ENCODE measurements at places on chromosomes 2 and 18.

DNA sequence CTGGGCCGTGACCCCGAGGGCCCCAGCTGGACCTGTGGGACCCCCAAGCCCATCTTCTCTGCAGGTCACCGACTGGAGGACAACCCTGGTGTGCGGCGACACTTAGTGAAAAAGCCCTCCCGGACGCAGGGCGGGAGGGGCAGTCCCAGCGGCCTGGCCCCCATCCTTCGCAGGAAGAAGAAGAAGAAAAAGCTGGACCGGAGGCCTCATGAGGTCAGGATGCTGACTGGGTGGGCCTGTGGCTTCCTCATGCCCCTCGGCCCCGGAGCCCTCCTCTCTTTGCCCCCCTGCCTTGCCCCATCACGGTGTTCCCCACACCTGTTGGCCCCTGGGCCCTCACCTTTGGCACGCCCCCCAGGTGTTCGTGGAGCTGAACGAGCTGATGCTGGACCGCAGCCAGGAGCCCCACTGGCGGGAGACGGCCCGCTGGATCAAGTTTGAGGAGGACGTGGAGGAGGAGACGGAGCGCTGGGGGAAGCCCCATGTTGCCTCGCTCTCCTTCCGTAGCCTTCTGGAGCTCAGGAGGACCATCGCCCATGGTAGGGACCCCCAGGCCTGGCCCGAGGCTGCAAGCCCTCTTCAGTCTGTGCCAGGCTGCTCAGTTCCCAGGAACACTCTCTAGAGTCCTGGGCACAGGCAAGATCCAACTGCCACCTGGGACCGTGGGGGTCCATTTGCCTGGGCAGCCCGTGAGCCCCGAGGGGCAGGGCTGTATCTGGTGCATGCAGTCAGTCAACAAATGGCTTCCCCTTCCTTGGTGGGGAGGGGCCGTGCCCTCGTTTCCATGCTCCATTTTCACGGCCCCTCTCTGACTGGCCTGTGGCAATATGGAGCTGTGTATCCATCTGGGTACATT lies 4.7 kb downstream of the SLC4A3 start:
- H3K36me3 ChIP-seq: no peaks in the 10 kb centered on the region
- no peak overlapping the region for H3K4me3 ChIP-seq
- DNase-seq: no peak
- no peak overlapping the region for H3K27ac ChIP-seq
- peaks cover 53% of the 10 kb centered on the region for H3K27me3 ChIP-seq

GRCh38 chr2:165888171-165888570 lies 65.4 kb downstream of the TTC21B start:
- peaks cover 11% of the 10 kb centered on the region for H3K4me1 ChIP-seq
- no peak for DNase-seq
- H3K36me3 ChIP-seq: peaks cover 35% of the 10 kb centered on the region
- no peak overlapping the region for H3K4me3 ChIP-seq
- no peaks in the 10 kb centered on the region for H3K27me3 ChIP-seq
- H3K27ac ChIP-seq: no peak overlapping the region

- DNase-seq: no peak
- peaks cover 22% of the 10 kb centered on the region for H3K27me3 ChIP-seq
- no peak overlapping the region for H3K27ac ChIP-seq
Observed at GRCh38 chr2:10535703-10536102, 87.6 kb upstream of the ODC1 start.

- DNase-seq: no peak
- H3K4me3 ChIP-seq: no peak overlapping the region
- H3K27me3 ChIP-seq: no peaks in the 10 kb centered on the region
- H3K4me1 ChIP-seq: no peaks in the 10 kb centered on the region
- H3K36me3 ChIP-seq: no peaks in the 10 kb centered on the region
- no peak overlapping the region for H3K27ac ChIP-seq
Observed at GRCh38 chr18:66271962-66272361, 331.9 kb downstream of the CDH19 start.

DNA sequence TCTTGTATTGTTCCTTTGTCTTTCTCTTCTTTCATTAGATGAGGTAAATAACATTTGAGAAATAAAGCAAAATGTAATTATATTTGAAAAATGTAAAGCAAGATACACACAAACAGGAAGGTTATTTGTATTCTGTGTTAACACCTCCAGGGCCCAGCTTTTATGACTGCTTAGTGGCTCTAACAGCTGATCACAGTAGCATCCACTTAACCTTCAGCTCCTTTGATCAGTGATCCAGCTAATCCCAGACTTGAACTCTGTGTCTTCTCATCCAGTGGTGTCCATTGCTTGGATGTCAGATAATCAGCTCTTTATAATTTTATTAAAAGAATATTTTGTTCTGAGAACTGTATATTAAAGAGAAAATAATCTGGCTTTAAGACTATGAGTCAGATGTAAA lies 44.5 kb downstream of the PSMD14 start:
- H3K36me3 ChIP-seq: peaks cover 32% of the 10 kb centered on the region
- no peaks in the 10 kb centered on the region for H3K27me3 ChIP-seq
- peaks cover 42% of the 10 kb centered on the region for H3K4me1 ChIP-seq

DNA sequence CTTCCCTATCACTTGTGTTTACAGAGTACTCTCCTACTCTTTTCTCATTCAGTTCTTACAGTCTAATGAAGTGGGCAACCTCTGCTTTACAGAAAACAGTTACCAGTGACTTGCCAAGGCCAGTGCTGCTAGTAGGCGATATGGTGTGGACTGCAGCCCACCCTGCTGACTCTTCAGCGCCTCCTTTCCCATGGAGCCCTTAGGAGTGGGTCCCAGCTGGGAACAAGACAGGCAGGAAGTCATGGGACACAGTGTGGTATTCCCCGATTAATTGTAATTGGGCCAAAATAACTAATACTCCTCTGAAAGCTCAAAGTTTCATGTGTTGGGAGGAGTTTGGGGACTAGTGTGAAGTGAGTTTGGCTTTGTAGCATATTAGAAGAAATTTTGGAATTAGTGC lies 120.1 kb upstream of the EML6 start:
- no peaks in the 10 kb centered on the region for H3K27me3 ChIP-seq
- no peak overlapping the region for H3K27ac ChIP-seq
- peaks cover 39% of the 10 kb centered on the region for H3K36me3 ChIP-seq
- DNase-seq: no peak
- no peak overlapping the region for H3K4me3 ChIP-seq
- H3K4me1 ChIP-seq: peaks cover 84% of the 10 kb centered on the region

DNA sequence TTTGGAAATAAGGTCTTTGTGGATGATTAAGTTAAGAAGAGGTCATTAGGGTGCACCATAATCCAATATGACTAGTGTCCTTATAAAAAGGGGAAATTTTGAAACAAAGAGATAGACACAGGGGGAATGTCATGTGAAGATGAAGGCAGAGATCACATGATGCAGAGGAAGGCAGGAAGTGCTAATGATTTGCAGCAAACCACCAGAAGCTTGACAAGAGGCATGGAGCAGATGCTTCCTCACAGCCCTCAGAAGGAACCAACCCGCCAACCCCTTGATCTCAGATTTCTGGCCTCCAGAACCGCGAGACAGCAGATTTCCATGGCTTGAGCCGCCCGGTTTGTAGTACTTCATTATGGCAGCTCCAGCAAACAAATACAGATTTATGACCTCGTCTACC lies 17.4 kb upstream of the SMARCAL1 start:
- DNase-seq: no peak
- no peaks in the 10 kb centered on the region for H3K36me3 ChIP-seq
- no peak overlapping the region for H3K27ac ChIP-seq
- H3K4me3 ChIP-seq: no peak overlapping the region
- peaks cover 29% of the 10 kb centered on the region for H3K27me3 ChIP-seq
- H3K4me1 ChIP-seq: no peaks in the 10 kb centered on the region

GRCh38 chr2:25085761-25086560 lies 44.1 kb downstream of the EFR3B start:
- no peaks in the 10 kb centered on the region for H3K36me3 ChIP-seq
- H3K27ac ChIP-seq: no peak overlapping the region
- H3K4me3 ChIP-seq: no peak overlapping the region
- H3K4me1 ChIP-seq: no peaks in the 10 kb centered on the region

GRCh38 chr18:67117804-67118203 lies 398.7 kb downstream of the DSEL start:
- H3K4me1 ChIP-seq: no peaks in the 10 kb centered on the region
- H3K36me3 ChIP-seq: no peaks in the 10 kb centered on the region
- no peak overlapping the region for H3K27ac ChIP-seq
- peaks cover 5% of the 10 kb centered on the region for H3K27me3 ChIP-seq
- H3K4me3 ChIP-seq: no peak overlapping the region
- DNase-seq: no peak

DNA sequence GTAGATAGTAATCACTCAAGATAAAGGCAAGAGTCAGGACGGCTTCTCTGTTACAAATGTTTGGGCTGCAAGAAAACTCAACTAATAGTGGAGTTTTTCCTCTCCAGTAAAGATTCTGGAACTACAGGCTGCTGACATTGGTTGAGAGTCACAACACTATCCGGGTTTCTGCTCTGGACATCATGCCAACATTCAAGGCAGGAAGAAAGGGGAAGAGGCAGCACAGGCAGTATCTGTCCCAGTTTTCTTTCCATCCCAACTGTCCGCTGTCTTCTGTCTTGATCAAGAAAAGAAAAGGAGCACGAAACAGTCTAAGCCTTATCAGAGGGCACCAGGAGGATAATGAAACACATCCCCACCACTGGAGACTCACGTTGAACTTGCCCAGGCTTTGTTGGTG lies 132.1 kb downstream of the MAIP1 start:
- H3K27me3 ChIP-seq: peaks cover 9% of the 10 kb centered on the region
- H3K4me3 ChIP-seq: no peak overlapping the region

- H3K27ac ChIP-seq: no peak overlapping the region
- DNase-seq: no peak
- H3K4me1 ChIP-seq: peaks cover 13% of the 10 kb centered on the region
- H3K4me3 ChIP-seq: peak overlapping the region; percentile 51
- peaks cover 7% of the 10 kb centered on the region for H3K27me3 ChIP-seq
Observed at GRCh38 chr2:202091476-202091875, 18.4 kb downstream of the KIAA2012 start.

DNA sequence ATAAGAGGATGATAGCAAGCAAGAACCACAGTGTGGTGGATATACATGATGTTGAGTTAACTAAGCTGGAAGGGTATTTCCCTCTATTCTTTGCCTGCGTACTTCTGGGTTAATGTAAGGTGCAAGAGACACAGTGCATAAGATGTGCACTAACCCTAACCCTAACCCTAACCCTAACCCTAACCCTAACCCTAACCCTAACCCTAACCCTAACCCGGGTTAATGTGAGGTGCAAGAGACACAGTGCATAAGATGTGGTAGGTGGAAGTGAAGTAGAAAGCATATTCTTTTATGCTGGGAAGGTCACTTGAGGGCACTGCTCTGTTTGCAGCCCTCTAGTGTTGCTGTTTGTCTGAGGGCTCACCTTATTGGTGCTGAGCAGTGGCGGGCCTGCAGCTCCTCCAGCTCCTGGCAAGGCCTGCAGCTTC lies 181.5 kb upstream of the ITGA4 start:
- no peaks in the 10 kb centered on the region for H3K27me3 ChIP-seq
- H3K4me1 ChIP-seq: no peaks in the 10 kb centered on the region
- no peak overlapping the region for H3K4me3 ChIP-seq
- no peak for DNase-seq
- no peaks in the 10 kb centered on the region for H3K36me3 ChIP-seq
- no peak overlapping the region for H3K27ac ChIP-seq

- no peak overlapping the region for H3K4me3 ChIP-seq
- DNase-seq: no peak
- no peak overlapping the region for H3K27ac ChIP-seq
- H3K27me3 ChIP-seq: peaks cover 24% of the 10 kb centered on the region
- no peaks in the 10 kb centered on the region for H3K4me1 ChIP-seq
Observed at GRCh38 chr2:98804265-98804650, 73.3 kb upstream of the MGAT4A start.

DNA sequence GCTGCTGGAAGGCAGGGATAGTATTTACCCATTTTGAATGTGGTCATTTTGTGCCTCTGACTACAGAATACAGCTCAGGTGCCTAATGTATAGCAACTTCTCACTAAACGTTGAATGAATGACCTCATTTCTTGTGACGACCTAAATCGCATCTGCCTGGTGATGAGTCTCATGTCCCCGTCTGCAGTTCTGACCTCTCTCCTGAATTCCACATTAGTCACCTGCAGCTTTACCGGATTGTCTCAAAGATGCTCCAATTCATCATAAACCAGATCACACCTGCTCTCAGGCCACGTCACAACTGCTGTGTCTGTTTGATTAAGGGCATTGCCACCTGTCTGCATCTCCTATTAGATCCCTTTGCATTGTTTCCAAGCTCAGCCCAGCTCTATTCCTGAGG lies 133.6 kb upstream of the MYT1L start:
- H3K4me3 ChIP-seq: no peak overlapping the region
- H3K27me3 ChIP-seq: no peaks in the 10 kb centered on the region
- no peaks in the 10 kb centered on the region for H3K4me1 ChIP-seq
- DNase-seq: no peak
- H3K27ac ChIP-seq: no peak overlapping the region

DNA sequence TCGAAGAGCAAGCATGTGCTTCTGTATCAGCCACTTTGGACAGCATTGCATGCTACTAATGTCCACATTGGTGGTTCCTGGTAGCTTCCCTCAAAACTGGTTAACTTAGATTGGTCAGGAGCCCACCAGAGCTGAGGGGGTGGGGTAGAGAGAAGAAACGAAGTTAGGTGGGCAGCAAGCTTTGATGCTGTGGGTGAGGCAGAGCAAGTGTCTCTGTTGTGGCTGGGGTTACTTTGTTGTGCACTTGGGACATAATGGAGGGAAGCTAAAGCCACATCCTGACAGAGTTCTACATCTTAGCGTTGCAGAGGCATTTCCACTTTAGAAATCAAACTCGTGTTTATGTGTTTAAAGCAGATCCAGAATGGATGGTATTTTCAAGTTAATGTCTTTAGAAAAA lies 82.7 kb downstream of the FAM168B start:
- H3K27me3 ChIP-seq: peaks cover 15% of the 10 kb centered on the region
- no peak overlapping the region for H3K27ac ChIP-seq
- H3K4me1 ChIP-seq: no peaks in the 10 kb centered on the region
- no peak overlapping the region for H3K4me3 ChIP-seq

- H3K4me1 ChIP-seq: peaks cover 22% of the 10 kb centered on the region
- no peaks in the 10 kb centered on the region for H3K36me3 ChIP-seq
- H3K4me3 ChIP-seq: no peak overlapping the region
- DNase-seq: no peak
- H3K27me3 ChIP-seq: peaks cover 7% of the 10 kb centered on the region
Observed at GRCh38 chr2:47293976-47294375, 109.0 kb upstream of the MSH2 start.

DNA sequence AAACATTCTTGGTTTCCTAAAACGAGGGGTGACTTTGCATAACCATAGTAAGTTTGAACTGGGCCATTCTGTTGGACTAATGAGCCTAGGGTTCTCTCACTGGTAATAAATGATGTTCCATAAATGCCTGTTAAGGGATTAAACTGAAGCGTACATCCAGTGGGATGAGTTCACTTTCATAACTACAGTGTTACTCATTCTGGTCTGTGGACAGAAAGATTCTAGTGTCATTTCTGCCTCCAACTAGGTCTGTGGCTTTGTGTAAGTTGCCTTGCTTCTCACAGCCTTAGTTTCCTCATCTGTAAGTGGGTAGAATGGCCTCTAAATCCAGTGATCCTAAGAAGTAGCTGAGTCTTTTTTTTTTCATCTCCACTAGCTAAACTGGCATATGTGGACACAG lies 1860.6 kb upstream of the PIK3C3 start:
- no peak for DNase-seq
- H3K4me1 ChIP-seq: no peaks in the 10 kb centered on the region
- H3K36me3 ChIP-seq: no peaks in the 10 kb centered on the region
- no peak overlapping the region for H3K4me3 ChIP-seq
- H3K27ac ChIP-seq: no peak overlapping the region

- H3K36me3 ChIP-seq: no peaks in the 10 kb centered on the region
- H3K4me1 ChIP-seq: no peaks in the 10 kb centered on the region
- no peak for DNase-seq
- H3K27ac ChIP-seq: no peak overlapping the region
- no peaks in the 10 kb centered on the region for H3K27me3 ChIP-seq
- H3K4me3 ChIP-seq: no peak overlapping the region
Observed at GRCh38 chr2:21175895-21176646, 52.3 kb downstream of the TDRD15 start.
